ENCODE measurements at places on chromosomes 12 and 14.
A peak's percentile ranks its signal among the peaks of the same experiment; 100 is the strongest.

DNA sequence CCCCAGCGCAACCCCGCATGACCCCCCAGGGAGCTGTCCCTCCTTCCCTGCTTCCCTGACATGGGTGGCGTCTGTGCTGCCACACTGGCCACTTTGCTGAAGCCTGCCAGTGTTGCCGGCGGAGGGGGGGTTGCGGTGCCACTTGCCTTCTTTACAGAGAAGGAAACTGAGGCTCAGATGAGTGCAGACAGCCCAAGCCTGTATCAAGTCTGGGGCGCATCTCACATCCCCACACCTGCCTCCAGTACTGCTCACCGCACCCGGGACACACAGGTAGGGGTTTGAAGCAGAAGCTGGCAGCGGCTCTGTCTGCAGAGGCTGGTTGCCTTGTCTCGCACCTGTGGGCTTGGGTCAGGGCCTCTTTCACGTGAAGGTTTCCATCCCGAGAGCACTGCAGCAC is 104.7 kb upstream of the RTL1 start:
- no peak for DNase-seq

- no peak for DNase-seq
These were observed 48.0 kb downstream of the CD163L1 start for GRCh38 chr12:7395950-7396349.

GRCh38 chr12:49598527-49598926 is 6.9 kb downstream of the FAM186B start:
- no peak for DNase-seq

GRCh38 chr12:46372544-46373300 is at the start of gene SLC38A2:
Gene SLC38A2, minus strand, starts transcription at chr12:46372773. Its CDS starts 1,480 bp downstream, at chr12:46371293.
- peak; percentile 60 for DNase-seq

DNA sequence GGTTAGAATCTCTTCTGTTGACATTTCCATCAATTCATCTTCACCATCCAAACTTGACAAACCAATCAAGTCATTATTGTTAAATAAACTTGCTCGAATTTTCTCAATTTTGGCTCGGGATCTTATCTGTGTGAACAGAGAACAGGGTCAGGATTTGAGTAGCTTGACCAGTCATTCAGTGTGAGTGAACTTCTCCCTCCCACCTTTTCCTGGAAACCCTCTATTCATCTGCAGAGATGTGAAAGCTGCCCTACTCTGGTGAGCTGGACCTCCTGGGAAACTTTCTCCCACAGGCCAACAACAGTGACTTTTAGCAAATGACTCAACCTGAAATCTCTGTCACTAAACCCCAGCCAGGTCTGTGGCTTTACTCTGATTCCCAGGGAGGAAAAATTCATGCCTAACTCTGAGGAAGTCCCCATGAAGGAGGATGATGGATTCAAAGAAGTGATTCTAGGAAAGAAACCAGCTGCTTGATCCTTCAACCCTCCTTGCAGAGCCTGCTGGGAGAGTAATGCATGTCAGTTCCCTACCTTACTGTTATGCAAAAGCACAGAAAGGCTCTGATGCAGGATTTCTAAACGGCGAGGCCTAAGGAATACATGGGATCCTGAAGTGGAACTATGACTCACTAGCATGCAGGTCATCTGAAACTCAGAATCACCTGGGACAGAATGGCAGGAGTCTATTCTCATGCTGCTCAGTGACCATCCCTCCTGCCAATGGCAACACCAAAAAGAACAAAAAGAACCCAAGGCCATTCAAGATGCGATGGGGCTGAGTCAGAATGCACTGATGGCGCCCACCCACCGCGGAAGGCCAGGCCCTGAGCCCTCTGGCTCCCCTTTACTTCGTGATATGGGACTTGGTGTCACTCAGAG is 58.0 kb downstream of the TRAFD1 start:
- no peak for DNase-seq

DNA sequence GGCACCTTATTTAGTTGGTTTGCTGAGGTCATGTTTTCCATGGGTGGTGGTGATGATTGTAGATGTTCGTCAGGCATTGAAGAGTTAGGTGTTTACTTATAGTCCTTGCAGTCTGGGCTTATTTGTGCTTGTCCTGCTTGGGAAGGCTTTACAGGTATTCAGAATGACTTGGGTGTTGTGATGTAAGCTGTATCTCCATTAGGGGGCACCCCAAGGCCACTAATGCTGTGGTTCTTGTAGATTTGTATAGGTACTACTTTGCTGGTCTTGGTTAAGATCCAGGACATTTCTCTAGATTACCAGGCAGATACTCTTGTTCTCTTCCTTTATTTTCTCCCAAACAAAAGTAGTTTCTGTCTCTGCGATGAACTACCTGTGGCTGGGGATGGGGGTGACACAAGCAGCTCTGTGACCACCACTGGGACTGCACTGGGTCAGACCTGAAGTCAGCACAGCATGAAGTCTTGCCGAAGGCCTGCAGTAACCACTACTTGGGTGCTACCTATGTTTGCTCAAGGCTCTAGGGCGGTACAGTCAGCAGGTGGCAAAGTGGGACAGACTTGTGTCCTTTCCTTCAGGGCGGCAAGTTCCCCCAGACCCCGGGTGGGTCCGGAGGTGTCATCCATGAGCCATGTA is 35.8 kb upstream of the FBXO33 start:
- no peak for DNase-seq

DNA sequence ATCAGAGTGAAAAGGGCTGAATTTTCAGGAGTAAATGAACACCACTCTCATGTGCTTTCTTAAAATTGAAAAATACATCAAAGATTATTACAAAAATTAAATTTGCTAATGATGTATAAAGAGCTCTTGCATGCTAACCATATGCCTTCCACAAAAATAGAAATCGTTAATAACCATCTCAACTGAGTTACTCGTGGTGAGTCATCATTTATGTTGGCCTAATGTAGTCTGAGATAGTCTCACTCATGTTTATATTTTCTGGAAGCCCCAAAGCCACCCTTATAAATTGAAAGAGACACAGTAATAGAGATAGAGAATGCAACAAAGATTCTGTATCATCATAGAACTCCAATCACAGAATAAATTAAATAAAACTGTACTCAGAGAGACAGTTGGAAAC is 131.2 kb downstream of the KCNH5 start:
- DNase-seq, result no peak

- DNase-seq, result no peak
These were observed 113.0 kb upstream of the RAP1B start for GRCh38 chr12:68497702-68498101.

GRCh38 chr14:93239869-93240677 is 33.0 kb downstream of the UBR7 start:
- DNase-seq, result no peak

GRCh38 chr14:61488417-61489401 is 167.3 kb downstream of the PRKCH start:
- no peak for DNase-seq

DNA sequence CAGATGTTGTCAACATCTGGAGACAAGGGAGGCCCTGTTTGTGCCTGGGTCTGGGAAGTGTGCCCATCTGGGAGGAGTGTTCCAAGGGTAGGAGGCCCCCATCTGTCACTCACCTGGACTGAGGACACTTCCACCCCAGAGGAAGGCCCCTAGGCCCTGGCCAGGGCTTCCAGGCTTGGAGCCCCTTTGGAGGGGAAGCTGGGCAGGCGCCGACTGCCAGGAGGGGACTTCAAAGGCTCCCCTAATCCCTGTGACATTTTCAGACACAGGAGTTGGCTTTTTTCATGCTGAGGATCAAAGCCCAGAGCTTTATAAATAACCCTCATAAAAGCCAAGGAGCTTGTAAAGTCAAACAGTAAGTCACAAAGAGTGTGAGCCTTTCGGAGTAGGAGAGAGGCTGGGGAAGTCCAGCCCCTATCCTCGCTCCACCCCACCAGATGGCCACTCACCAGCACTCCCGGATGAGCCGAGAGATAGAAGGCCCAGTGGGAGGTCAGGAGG is 17.6 kb upstream of the FAM222A start:
- DNase-seq, result no peak

GRCh38 chr12:18683327-18684013 is 54.3 kb downstream of the PLCZ1 start:
- DNase-seq, result no peak

GRCh38 chr12:127455347-127456265 is 811.4 kb upstream of the TMEM132C start:
- no peak for DNase-seq

Data from NCI-H187 treated with DMSO at 0.1 percent for 48 hours (cell line).